ENCODE measurements at places on chromosomes 7 and 10.
A peak's percentile ranks its signal among the peaks of the same experiment; 100 is the strongest.

- DNase-seq: peak; percentile 62
Measured at GRCh38 chr10:132027423-132027983, 38.2 kb upstream of the JAKMIP3 start.

GRCh38 chr10:112503643-112504042 lies 56.6 kb downstream of the VTI1A start:
- DNase-seq: no peak

- DNase-seq: peak; percentile 34
Measured at GRCh38 chr10:32256613-32257437, 90.1 kb downstream of the EPC1 start.

GRCh38 chr10:46540412-46541016 lies 15.9 kb downstream of the GPRIN2 start:
- peak; percentile 61 for DNase-seq

DNA sequence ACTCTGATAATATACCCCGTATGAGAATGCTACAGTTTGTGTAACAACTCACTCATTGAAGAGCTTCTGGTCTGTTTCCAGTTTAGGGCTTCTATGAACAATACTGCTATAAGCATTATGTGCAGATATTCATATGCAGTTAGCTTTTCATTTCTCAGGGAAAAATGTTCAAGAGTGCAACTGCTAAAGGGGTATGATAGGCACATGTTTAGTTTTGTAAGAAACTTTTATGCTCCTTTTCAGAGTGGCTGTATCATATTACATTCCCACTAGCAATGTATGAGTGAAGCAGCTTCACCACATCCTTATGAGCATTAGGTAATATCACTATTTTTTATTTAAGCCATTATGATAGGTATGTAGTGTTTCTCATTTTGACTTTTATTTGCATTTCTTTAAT lies 182.6 kb upstream of the CXCL12 start:
- DNase-seq: peak; percentile 75

- no peak for DNase-seq
Measured at GRCh38 chr10:69241575-69241974, 21.4 kb downstream of the HKDC1 start.

- DNase-seq: no peak
Measured at GRCh38 chr7:77306231-77307067, 106.8 kb upstream of the FGL2 start.

DNA sequence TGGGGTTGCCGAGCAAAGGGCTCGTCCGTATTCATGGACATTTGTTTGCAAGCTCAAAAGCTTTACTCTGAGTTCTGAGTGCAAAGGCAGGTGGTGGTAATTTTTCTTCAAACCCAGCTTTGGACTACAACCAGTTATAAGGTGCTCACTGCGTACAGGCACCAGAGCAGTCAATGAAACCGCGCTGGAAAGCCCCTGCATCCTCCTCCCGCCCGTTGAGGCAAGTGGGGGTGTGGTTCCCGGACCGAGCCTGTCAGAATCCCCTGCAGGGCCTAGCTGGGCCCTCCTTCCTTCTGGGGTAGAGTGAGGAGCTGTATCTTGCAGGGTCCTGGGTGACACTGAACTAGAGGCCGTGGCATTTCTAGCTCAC lies 22.3 kb downstream of the AMZ1 start:
- no peak for DNase-seq

DNA sequence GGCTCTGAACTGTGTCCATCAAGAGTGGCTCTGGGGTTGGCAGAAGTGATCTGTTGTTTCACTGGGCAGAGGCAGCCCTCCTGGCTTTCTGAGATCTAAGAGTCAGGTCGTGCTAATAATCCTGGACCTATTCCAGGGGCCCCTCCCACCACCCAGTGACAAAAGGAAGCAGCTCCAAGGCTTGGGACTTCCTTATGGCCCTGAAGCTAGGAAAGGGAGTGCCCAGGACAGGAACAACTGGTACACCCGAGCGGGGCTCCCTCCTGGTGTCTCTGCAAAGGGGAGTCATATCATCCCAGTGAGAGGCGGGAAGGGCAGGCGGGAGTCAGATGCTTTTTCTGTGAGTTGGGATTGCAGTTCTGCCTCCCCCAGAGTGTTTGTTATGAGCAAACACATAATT lies 32.3 kb downstream of the RPS24 start:
- no peak for DNase-seq

DNA sequence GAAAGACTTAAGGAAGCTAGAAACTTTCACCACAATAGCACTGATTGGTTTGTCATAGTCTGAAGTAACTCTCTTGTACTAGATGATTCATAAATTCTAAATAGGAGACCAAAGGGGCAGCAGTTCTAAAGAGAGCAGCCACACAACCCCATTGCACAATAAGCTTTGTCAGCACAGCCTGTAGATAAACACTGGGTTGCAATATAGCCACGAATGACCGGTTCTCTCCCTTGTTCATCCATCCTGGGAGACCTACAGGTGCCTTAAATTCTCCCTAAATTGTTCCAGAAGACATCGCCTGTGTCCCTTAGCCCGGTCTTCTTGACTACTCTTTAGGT lies 167.0 kb downstream of the SNX13 start:
- DNase-seq: peak; percentile 97

GRCh38 chr7:148480479-148481146 lies 110.0 kb upstream of the C7orf33 start:
- no peak for DNase-seq

DNA sequence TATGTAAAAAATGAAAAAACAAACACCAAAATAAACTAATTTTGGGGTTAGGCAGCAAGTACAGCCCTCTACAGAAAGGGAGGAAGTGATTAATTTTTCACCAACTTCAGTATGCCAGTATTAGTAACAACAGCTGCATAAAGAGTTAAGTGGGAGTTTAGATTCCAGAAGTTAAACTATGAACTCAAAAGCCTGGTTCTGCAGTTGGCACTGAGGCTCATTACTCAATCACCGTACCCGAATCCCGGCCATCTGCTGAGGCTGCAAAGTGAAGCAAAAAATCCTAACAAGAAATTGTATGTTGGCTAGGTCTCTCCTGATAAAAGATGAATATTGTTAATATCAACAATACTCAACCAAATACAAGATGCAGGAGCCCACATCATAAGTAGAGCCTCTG lies 4.0 kb downstream of the NUDT5 start:
- no peak for DNase-seq

DNA sequence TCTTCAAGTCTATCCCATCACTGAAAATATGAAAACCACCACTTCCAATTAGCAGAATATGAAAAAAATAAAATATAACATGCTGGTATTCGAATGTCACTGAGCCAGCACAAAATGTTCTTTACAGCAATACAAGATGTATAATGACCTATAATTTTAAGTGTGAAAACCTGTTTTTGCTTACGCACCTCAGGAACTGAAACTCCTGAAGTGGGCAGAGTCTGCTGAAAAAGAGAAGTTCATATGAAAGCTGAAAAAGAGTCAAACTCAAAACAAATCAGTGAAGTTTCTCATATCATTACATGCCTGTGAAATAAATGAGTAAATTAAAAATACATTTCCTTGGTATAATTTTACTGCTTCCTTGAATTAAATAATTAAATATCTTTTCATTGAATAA lies 272.5 kb downstream of the DGKB start:
- DNase-seq: no peak

- DNase-seq: no peak
Measured at GRCh38 chr7:52410032-52410431, 625.4 kb upstream of the POM121L12 start.
